ENCODE measurements at places on chromosomes 3 and 15.

GRCh38 chr3:125061170-125061569 lies 5.4 kb upstream of the HEG1 start:
- DNase-seq, result no peak

GRCh38 chr3:62378311-62378789 lies 5.0 kb upstream of the FEZF2 start:
- DNase-seq, result no peak

GRCh38 chr15:86355361-86355760 lies 275.7 kb downstream of the AGBL1 start:
- DNase-seq, result no peak

- DNase-seq, result no peak
Observed at GRCh38 chr3:66642484-66642883, 141.7 kb upstream of the LRIG1 start.

GRCh38 chr3:30011237-30011803 lies 595.1 kb upstream of the TGFBR2 start:
- no peak for DNase-seq

DNA sequence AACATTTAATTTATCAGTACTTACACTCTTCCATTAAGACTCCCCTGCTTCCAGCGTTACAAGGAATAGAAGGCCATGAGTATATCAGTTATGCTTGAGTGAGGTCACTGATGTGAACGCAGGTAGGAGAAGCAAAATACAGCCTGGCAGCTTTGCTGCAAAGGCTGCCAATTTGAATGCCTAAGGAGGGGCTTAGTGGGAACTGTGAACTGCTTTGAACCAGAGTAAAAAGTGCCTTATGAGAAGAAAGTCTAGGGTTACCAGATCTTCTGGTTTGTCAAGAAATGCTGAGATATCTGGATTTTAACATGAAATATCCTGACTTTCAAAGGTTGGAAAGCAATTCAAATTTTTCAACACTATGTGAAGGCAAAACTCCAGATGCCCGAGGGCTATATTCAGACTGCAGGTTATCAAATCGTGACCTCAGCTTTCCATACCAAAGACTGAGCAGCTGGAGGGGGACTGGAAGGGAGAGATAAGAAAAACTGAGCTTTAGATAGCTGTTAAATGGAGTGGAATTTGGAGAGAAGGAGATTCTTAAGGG lies 446.3 kb upstream of the NECTIN3 start:
- DNase-seq, result no peak

- DNase-seq, result no peak
Observed at GRCh38 chr3:50675179-50676030, 678 bp downstream of the DOCK3 start.

DNA sequence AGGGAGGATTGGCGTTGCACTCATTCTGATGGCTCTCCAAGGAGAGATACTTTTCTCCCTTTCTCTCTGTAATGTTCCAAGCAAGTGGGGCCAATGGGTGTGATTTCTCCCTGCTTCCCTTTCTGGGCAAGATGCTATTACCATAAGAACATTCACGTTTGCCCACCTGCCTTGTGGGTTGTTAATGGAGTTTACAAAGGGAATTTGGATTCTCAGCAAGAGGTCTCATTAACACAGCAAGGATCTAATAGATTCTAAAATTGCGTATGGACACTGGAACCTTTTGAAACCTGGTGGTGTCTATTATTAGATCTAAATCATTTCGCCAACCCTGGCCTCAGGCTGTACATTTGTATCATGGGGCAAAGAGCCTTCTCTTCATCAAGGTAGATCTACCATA lies 74.1 kb downstream of the SLCO3A1 start:
- peak; percentile 96 for DNase-seq

- no peak for DNase-seq
Observed at GRCh38 chr15:89167267-89168176, 53.9 kb downstream of the RLBP1 start.

DNA sequence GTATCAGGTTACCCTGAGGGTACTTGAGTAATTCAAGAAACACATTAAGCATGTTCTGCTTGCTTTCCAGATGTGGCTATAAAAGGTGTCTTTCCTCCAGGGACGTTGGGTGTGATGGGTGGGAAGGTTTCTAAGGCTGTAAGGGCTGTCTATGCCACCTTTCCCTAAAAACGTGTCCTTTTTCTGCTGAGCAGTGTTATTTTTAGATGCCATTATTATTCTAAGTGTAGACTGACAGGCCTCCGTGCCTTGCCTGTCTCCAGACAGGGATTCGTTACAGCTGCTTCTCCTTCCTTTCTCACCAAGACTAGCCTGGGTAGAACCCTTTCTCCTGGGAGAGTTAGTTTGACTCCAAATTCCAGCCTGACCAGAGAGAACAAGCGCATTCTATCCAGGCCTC lies 26.8 kb upstream of the RHO start:
- DNase-seq, result no peak

DNA sequence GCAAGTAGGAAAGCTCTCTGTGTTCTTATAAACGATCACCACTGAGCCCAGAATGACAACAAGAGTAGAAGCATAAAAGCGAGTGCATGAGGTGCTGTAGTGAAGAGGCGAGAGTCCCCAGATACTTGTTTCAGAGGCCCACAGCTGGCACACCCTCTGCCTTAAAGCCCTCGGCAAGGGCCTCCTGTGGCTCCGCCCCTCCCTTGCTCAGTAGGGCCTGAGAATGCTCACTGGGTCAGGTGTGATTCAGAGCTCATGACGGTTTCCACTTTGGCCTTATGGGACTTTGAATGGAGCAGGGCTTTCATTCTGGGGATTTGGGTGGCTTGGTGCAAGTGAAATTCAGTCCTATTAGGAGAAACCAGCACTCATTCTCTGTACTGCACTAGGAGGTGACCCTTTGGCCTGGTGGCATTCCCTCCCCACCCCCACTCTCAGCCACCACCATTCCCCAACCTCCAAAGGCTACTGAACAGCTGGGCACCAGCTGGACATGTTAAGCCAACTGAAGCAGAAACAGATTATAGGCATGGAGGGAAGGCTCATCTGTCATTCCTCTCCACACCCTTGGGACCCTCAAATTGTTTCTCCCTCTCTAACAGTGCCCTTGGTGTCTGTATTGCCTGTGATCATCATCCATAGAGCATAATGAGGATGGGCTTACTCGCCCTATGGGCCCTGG lies 109.6 kb upstream of the CTDSPL start:
- no peak for DNase-seq

- DNase-seq, result no peak
Observed at GRCh38 chr15:99682455-99682854, 50.8 kb downstream of the LYSMD4 start.

DNA sequence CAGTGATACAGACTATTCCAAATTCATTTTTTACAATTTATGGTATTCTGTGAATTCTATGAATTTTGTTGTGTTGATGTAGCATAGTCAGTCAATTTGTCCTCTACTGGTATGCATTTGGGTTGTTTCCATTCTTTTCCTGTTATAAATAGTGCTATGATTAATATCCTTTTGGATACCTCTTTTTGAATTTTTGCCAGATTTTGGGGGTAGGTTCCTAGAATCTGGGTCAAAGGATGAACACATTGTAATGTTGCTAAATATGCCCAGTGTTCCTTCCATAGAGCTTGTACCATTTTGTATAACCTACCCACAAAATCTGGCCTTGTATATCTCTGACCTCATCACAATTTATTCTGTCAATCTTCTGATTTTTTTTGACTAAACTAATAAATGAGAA lies 44.4 kb upstream of the C3orf38 start:
- no peak for DNase-seq

DNA sequence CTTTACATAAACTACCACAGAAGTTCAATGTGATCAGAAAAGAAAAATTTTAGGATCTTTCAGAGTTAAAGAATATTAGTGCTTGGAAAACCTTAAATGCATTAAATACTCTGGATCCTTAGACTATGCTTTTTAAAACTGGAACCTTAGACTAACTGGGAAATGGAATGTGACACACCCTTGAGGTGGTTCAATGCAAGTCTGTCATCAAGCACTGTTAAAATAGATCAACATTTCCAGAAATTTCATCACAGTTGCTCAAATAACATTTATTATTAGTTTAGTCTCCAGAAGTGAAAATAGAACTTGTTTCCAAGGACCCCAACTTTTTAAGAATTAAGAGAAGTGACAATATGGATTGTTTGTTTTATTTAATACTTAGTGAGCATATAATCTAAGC lies 71.8 kb downstream of the GAP43 start:
- DNase-seq, result no peak

DNA sequence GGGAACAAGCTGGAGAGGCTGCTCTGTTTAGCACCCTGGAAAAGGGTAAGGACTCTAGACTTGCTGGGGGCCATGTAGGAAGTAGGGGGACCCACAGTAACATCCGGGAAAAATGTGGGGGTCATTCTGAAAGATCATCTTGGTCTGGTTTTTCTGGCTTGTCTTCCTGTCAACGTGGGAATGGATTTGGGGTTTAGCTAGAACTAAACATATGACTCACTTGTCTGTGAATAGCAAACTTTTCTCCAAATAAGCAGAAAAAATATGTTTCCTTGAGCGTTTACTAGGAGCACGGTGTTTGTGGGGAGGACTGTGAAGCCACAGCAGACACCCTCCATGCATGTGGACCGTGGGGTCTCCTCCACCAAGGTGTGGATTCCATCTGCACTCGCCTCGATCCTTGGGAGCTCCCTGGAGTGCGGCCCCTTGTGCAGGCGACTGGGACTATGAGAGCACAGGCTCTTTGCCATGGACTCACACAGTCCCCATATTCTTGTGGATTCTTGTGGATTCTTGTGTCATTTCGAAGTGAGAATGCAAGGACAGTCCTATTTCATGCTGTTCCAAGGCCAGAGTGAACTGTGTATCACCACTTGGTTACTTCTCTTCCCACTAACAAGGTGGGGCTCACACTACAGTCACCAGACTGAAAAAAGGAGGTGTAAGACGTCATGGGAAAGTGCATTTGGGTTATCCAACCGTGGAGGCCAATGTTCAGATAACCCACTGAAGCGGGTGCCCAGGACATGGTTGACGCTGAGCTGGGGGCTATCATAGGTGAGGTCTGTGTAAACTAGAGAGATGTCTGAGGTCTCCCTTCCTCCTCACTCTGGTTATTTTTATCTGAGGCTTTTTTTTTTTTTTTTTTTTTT lies 25.5 kb downstream of the PGPEP1L start:
- no peak for DNase-seq

DNA sequence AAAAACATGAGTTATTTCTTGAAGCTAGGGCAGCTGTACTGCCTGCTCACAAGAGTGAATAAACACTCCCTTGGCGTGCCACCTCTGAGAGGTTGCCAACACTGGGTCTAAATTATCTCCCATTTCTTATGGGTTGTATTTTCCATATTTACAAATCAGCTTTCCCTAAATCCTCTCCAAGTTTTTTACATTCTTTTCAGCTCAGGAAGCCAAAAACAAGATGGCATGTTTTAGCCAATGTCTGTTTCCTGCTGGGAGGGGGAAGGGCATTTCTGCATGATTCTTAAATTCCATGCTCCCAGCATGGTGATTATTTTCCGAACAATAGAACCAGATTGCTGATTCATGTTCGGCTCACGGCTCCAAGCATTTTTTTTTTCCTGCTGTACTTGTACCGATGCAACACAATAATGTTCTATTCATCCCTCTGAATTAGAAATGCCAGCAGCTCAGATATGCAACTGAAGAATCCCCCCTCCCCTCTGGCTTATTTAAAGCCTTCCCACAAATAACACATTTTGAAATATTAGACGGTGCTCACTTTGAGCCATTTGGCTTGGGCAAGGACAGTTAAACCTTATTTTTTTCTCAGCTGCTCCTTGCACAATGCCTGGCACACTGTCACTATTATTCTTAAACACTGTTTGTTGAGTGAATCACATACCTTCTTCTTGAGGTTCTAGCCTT lies 252.5 kb downstream of the THRB start:
- DNase-seq, result no peak

GRCh38 chr3:57065588-57065987 lies 5.1 kb downstream of the SPATA12 start:
- no peak for DNase-seq

GRCh38 chr15:34056911-34057310 lies 17.9 kb upstream of the AVEN start:
- no peak for DNase-seq

GRCh38 chr3:10474847-10475246 lies 30.5 kb downstream of the ATP2B2 start:
- DNase-seq, result no peak

DNA sequence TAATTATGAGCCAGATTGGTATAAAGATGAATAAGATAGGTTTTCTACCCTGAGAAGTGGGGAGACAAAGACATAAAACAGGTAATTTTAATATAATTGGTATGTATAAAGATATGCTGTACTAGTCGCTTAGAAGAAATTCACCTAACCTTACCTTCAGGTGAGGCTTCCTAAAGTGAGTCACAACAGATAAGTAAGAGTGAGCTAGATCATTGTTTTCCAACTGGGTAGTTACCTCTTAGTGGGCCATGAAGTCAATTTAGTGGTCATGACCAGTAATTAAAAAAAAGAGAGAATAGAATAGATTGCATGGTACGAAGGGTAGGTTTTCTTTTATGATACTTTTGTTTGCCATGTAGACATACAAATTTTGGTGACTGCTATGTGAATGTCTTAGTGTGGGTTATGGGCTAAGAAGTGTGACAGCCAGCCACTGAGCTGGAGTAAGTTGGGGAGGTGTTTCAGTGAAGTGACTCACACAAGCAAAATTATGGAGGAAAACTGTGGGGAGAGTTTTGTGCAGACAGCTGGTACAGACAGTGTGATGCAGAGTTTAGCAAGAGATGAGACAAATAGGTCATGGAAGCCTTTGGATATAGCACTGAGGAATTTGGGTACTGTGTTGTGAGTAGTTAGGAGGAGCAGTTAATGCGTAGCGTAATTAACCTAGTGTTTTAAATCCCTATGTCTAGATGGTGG lies 8.2 kb downstream of the TRNT1 start:
- DNase-seq, result no peak

DNA sequence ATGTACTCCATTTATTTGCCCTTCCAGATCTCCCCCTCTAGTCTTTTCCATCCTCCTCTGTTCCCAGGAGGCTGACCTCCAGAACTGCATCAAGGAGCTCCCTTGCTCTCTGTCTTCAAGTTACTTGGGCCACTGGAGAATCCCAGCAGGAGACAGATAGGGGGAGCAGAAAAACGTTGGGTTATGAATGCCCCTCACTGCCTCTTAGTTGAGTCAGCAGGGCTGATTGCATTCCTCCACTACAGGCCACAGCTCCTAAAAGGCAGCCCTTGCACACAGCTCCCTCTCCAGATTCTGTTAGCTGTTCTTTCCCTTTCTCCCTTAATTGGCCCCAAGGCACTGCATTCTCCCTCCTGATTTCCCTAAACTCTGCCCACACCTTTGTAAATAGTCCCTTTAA lies 12.4 kb upstream of the CEP152 start:
- DNase-seq, result no peak

- no peak for DNase-seq
Observed at GRCh38 chr3:2153053-2153452, 54.4 kb downstream of the CNTN4 start.
